ENCODE measurements at places on chromosomes 3 and 15. TPM values are rescaled to one million over a fixed set of nuclear protein-coding genes. Genes with fewer than 3 reads are reported as not detected.

The IL12A gene
- 0.24 TPM for polyA plus RNA-seq

The SLC24A5 gene
- not detected for polyA plus RNA-seq

The KLHL24 gene
- polyA plus RNA-seq: 4.9 TPM

The SERPINI2 gene
- 0.10 TPM for polyA plus RNA-seq

The ZIC1 gene
- 0.08 TPM for polyA plus RNA-seq

The B3GALNT1 gene
- polyA plus RNA-seq: 10.7 TPM

The ASB14 gene
- polyA plus RNA-seq: not detected

The PLA2G4B gene
- polyA plus RNA-seq: 23.7 TPM

The MCF2L2 gene
- polyA plus RNA-seq: 11.3 TPM

The SCG5 gene
- polyA plus RNA-seq: 102 TPM

The KBTBD13 gene
- not detected for polyA plus RNA-seq

The GOLGA8G gene
- not detected for polyA plus RNA-seq

The IGSF10 gene
- 6.5 TPM for polyA plus RNA-seq

The SLC24A1 gene
- 8.1 TPM for polyA plus RNA-seq

The WDR93 gene
- polyA plus RNA-seq: 0.38 TPM

The SNTN gene
- polyA plus RNA-seq: not detected

The ATP2B2 gene
- polyA plus RNA-seq: 0.37 TPM

The CKMT1B gene
- 4.7 TPM for polyA plus RNA-seq

The MUC20 gene
- 1.7 TPM for polyA plus RNA-seq

The CHST13 gene
- polyA plus RNA-seq: 0.80 TPM

The LMOD3 gene
- polyA plus RNA-seq: 0.08 TPM

The THSD4 gene
- 24.1 TPM for polyA plus RNA-seq

The GOLGA6L10 gene
- polyA plus RNA-seq: 3.8 TPM

The MYD88 gene
- 22.6 TPM for polyA plus RNA-seq

The CHRD gene
- 1.9 TPM for polyA plus RNA-seq

The GOLGA6A gene
- polyA plus RNA-seq: 0.03 TPM

The PYGO1 gene
- polyA plus RNA-seq: 1.6 TPM

The RPL15 gene
- 3,034 TPM for polyA plus RNA-seq

The HRG gene
- polyA plus RNA-seq: not detected

The TRH gene
- 0.07 TPM for polyA plus RNA-seq

The XYLB gene
- polyA plus RNA-seq: 3.4 TPM

The CLDN16 gene
- 0.72 TPM for polyA plus RNA-seq

The ERICH6 gene
- polyA plus RNA-seq: not detected

The SLC2A2 gene
- polyA plus RNA-seq: not detected

The PLXNB1 gene
- polyA plus RNA-seq: 45.6 TPM

The KNL1 gene
- polyA plus RNA-seq: 0.77 TPM

The TRPM1 gene
- polyA plus RNA-seq: not detected

The STAB1 gene
- polyA plus RNA-seq: 33.9 TPM

The CLPX gene
- 11.3 TPM for polyA plus RNA-seq

The CHRNA7 gene
- 5.3 TPM for polyA plus RNA-seq

The RAD18 gene
- polyA plus RNA-seq: 5.9 TPM

The SUCLG2 gene
- polyA plus RNA-seq: 115 TPM

The C3orf49 gene
- polyA plus RNA-seq: not detected

The RETNLB gene
- polyA plus RNA-seq: not detected
